ENCODE measurements at places on chromosomes 12 and 14. TPM values are rescaled to one million over a fixed set of nuclear protein-coding genes. Genes with fewer than 3 reads are reported as not detected.
A peak's percentile ranks its signal among the peaks of the same experiment; 100 is the strongest.

Gene KRT85
- polyA plus RNA-seq = not detected

Gene CFL2
- polyA plus RNA-seq = 61.8 TPM

Gene SUSD6
- polyA plus RNA-seq = 22.8 TPM

Gene CARMIL3
- 2.4 TPM for polyA plus RNA-seq

Gene FAM216A
- 20.1 TPM for polyA plus RNA-seq

Gene RERGL
- 6.8 TPM for polyA plus RNA-seq

Gene OVCH1
- polyA plus RNA-seq = 0.49 TPM

Gene PZP
- polyA plus RNA-seq = 0.56 TPM

Gene MYO1H
- 3.9 TPM for polyA plus RNA-seq

Gene KRT80
- 0.99 TPM for polyA plus RNA-seq

Gene RDH12
- polyA plus RNA-seq = 0.40 TPM

Gene ESRRB
- 7.8 TPM for polyA plus RNA-seq

DNA sequence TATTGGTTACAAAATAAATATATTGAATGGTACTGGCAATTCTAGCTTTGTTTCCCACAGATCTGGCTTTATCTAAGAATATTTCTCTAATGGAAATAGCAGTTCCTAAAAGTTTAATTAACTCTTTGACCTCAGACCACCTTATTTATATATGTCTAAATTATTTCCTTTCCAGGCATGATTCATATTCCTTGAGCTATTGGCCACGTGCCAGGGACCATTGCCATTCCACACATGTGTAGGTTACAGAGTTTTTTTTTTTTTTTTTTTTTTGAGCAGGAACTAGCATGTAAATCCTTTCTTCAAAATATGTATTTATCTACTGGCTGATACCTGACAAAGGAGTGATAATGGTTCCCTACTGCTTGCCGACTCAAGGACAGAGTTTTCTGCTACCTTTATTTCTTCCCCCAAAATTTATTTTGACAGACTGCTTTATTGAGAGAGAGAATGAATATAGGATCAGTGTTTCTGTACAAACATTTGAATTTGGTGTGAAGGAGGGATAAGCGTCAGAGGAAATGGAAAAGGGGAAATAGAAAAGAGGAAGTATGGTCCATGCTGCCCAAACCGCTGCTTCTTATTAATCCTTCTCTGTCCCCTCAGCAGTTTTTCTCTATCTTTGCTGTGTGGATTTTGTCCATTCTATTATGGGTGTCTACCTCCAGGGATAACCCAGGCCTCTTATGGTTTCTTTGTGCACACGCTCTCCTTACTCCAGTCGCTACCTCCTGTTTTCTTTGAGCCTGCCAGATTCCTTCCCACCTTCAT is 36.4 kb downstream of the PDE3A start:
- DNase-seq = no peak

GRCh38 chr12:96094201-96094600 is 58.8 kb upstream of the LTA4H start:
- DNase-seq = no peak

DNA sequence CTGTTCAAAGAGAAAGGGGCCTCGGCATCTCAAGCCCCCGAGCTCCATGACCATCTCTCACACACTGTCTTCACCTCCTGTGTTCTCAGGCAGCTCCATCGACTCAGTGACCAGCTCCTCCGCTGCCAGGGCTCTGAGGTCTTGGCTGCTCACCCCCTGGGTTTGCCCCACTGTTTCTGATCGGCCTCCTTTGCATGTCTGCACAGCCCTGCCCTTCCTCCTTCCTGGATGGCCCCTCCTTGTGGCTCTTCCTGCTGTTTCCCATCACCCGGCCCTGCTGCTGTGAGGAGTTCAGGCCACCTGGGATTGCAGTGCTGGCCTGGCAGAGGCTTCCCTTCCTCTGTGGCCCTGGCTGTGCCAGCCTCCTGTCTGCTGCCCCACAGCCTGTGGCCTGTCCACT is 38.1 kb upstream of the PIWIL1 start:
- DNase-seq = no peak

DNA sequence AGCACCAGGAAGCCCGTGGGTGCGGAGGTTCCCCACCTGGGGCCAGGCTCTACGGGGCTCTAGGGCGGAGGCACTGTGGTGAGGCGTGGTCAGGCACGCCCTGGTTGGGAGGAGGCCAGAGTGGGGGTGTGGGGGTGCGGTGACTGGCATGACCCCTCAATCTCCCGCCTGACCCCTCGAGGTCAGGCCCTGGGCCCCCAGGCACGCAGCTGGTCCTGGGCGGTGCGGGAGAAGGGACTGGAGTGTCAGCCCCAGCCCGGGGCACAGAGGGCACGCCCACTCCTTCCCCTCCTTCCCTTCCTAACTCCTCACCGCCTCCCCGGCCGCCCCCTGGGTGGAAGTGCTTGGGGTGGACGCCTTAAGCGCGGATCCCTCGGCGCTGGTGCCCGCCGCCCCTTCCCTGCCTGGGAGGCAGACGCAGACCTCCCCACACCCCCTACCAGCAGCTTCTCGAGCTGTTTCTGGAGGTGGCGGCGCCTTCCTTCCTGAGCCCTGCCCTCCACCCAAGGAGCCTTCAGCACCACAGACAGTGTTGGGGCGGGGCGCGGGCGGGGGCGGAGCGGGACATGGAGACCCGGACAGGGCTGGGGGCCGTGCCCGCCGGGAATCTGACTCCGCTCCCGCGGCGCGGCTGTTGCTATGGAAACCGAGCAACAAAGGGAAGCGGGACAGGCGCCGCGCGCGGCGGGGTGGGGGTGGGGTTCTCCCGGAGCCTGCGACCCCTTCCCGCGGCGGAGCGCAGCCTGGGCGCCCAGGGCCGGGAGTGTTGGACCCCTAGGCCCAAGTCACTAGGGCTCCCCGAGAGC is 741 bp upstream of the CRIP2 start:
- peak; percentile 96 for DNase-seq

- DNase-seq = no peak
These were observed 27.1 kb downstream of the ACTN1 start for GRCh38 chr14:68951800-68952530.

GRCh38 chr12:67269633-67270573 is 745 bp downstream of the CAND1 start:
- DNase-seq = peak; percentile 48

DNA sequence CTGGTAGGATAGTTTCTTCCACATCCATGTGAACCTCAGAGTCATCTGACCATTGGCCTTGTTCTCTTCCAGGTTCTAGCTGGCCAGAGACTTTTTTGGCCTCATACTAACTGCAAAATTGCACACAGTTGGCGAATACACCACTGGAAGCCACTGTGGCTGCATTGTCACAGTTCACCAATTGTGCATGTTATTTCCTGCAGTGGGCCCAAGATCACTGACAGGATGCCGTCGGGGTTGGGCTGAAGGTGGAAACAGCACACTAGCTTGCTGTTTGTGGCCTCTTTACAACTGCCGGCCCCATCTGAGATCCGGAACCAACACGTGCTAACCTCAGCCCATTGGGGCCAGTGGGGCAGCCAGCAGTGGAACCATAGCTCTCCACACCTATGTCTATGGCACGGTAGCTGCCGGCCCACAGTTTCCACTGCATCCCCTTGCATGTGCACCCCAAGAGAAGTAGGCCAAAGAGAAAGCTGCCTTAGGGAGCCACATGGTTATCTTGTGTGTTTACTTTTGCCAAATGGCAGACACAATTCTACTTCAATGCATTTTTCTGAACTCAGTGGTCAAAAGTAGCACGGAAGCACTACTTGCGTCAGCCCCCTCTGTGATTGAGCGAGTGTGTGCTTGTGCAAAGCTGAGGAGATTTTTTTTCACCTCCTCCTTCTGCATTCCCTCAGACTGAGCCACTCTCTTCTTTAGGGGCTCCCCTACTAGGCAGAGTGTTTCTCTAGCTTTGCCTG is 464.0 kb downstream of the RAD51B start:
- no peak for DNase-seq

DNA sequence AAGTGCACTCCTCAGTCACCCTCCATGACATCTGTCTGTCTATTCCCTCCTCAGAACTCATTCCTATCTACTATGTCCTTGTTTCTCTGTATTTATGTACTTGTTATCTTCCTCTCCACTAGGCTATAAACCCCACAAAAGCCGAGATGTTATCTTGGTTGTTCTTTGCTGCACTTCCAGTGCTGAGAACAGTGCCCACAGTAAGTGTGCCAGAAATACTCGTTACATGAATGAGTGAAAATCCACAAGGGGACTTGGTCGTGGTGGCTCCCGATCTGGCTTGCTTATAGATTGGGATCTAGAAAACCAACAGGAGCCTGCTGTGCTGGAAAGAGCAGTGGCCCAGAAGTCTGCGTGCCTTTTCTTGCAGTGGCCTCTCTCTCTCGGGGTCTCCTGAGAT is 111.9 kb upstream of the PRMT8 start:
- no peak for DNase-seq

DNA sequence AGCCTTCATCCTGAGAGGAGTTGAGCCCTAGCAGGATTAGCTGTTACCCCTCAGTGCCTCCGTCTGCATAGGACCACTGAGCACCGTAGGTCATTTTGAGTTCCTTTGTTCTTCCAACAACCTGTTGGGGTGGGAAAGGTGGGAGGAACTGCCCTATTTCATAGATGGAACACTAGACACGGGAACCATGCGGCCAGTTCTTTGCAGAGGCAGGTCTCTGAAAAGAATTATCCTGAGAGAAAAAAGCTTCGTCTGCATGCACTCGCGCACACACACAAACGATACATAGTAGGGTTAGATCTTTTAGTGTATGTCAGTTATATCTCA is 28.5 kb downstream of the TRAFD1 start:
- DNase-seq = peak; percentile 49

DNA sequence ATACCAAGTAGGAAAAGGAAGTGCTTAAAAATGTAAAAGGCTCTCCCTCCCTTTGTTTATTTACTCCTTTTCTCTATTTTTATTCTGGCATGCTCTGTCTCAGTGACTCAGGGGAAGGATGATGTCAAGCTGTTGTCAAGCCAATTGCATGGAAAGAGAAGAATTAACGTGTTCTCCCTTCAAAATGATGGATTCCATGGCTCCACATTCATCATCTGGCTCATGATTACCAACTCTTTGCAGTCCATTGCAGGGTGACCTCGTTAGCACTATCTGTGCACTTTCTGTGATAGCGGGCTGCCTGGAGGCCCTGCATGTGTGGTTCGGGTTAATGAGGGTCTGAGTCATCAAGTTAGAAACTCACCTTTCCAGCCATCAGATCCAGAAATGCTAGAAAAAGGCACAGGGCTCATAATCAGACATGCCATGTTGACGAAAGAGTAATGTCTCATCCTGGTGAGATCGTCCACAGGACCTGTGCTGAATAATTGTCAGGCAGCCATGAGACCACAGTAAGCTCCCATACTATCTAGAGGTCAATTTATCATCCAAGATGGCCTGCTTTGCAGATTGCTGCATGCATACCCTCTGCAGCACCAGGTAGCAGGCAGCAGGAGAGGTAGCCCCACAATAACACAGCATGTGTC is 79.2 kb upstream of the BTG1 start:
- no peak for DNase-seq

- DNase-seq = no peak
These were observed 1.2 kb downstream of the CNOT2 start for GRCh38 chr12:70244409-70244808.

DNA sequence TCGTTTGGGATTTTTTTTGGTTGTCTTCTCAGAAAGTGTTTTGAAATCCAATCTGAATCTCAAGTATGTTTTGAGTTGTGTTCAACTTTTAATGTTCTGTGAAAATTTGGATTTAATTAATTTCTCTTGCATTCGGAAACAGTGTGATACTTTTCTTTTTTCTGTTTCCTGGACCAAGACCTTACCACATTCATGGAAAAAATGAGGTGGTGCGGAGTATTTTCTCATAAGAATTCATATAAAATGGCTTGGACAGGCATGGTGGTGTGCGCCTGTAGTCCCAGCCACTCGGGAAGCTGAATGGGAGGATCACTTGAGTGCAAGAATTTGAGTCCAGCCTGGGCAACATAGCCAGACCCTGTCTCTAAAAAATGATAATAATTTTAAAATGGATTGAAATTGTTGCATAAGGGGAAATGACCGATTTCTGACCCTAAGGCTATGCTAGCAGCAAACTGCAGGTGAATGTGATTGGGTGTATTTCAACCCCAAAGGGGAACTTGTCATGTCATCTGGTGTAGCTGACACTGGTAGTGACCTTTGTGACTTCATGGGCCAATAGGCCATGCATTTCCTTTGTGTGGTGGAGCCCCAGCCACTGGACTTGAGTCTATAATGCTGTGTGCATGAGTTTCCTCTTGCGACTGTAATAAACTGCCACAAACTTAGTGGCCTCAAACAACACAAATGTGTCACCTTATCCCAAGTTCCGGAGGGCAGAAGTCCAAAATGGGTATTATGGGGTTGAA is 123.5 kb upstream of the RFLNA start:
- DNase-seq = no peak

GRCh38 chr14:72894323-72894622 is 372 bp upstream of the DPF3 start:
- no peak for DNase-seq

DNA sequence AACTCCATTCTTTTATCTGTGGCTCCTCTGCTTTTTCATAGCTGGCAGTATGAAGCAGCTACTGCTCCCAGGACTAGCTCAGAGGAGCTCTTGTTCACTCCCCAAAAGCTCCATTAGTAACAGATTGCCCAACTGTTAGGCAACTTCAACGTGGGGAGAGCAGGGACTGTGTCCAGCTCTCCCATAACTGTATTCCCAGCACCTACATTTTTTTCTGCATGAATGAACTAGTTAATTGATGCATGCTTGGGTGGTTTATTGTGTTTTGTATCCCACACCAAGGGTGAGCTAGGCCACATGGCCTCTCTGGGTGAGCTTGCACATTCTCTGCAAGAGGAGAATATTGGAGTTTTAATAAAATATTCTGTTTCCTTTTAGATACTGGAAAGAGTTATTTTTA is 15.2 kb downstream of the STON2 start:
- peak; percentile 64 for DNase-seq

DNA sequence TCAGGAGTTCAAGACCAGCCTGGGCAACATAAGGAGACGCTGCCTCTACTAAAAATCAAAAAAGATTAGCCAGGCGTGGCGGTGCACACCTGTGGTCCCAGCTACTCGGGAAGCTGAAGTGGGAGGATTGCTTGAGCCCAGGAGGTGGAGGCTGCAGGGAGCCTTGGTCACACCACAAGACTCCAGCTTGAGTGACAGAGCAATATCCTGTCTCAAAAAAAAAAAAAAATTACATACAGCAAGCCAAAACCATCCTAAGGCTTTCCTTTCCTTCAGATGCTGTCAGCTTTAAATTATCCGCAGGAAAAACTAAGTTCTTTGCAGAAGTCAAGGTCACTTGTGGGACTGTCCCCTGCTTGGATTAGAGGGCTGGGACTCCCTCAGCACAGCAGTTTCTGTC is 1.3 kb downstream of the CS start:
- DNase-seq = no peak

GRCh38 chr14:53581504-53581903 is 375.1 kb downstream of the BMP4 start:
- no peak for DNase-seq

DNA sequence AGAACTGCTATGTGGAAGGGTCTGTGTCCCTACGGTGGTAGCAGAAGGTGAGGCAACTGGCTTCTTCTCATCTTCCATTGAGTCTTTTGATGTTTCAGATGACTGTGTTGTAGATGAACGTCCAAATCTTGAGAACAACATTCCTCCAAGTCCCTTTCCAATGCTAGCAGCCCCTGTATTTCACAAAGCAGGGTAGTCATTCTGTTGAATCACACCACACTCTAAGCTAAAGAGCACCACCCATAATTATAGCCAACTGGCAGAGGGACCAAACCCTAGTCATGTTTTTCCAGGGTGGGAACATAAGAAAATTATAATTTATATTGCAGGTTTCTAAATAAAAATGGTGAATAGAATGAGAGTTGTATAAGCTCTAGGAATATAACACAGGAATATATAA is 98.7 kb downstream of the DDHD1 start:
- no peak for DNase-seq

Data from renal pelvis (tissue), 12 donors.